Renal cortical epithelial cell (primary cell): ENCODE measurements at places on chromosomes 6 and 20. TPM values are rescaled to one million over a fixed set of nuclear protein-coding genes. Genes with fewer than 3 reads are reported as not detected.

EDN1 gene
- total RNA-seq: 77.8 and 82.5 TPM in 2 replicates

CTAGE9 gene
- not detected in 2 replicates for total RNA-seq

SNX9 gene
- total RNA-seq: 45.7 and 56.8 TPM in 2 replicates

DLK2 gene
- total RNA-seq: 1.3 TPM in 1 of 2 replicates, not detected in the other

SLC24A3 gene
- total RNA-seq: under 0.01 and 0.10 TPM in 2 replicates

MYH7B gene
- 0.05 TPM in 1 of 2 replicates, not detected in the other for total RNA-seq

TMEM74B gene
- total RNA-seq: 0.17 and 0.45 TPM in 2 replicates

GDAP1L1 gene
- not detected in 2 replicates for total RNA-seq

SPAG4 gene
- total RNA-seq: 13.8 and 37.0 TPM in 2 replicates

CTCFL gene
- total RNA-seq: not detected in 2 replicates

C20orf202 gene
- total RNA-seq: 0.10 TPM in 1 of 2 replicates, not detected in the other

GRCh38 chr20:7687065-7687464 lies 253.2 kb downstream of the HAO1 start:
- DNase-seq: no peak

DNA sequence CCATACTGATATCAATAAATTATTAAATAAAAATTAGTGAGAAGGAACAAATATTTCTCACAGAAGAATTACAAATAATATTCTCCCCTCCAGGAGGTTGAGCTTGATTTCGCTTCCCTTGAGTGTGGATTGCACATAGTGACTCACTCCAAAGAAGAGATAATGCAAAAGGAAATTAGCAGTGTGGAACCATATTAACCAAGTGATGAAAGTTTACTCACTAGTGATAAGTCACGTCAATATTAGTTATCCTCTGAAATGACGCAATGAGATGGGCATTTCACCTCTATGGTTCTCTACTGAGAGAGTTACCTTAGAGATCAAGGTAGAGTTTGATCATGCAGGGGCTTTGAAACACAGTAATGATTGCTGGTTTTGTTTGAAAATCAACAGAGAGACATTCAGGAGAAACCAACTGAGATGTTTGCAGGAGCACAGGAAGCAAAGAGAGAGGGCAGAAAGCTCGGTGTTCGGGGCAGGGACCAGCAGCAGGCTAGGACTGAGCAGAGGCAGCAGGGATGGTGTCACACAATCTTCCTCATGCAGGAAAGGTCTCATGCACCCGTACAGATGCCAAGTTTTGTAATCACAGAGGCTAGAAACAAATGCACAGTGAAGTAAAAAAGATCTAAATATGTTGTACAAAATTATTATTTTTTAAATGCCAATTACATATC lies 634.5 kb downstream of the QKI start:
- peak; percentile 33 for DNase-seq

GRCh38 chr6:43827898-43828297 lies 57.9 kb downstream of the VEGFA start:
- DNase-seq: no peak

DNA sequence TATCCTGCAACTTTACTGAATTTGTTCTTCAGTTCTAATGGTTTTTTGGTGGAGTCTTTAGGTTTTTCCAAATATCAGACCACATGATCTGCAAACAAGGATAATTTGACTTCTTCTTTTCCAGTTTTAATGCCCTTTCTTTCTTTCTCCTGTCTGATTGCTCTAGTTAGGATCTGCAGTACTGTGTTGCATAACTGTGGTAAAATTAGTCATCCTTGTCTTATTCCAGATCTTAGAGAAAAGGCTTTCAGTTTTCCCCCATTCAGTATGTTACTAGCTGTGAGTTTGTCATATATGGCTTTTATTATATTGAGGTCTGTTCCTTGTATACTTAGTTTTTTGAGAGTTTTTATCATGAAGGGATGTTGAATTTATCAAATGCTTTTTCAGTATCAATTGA lies 4.3 kb downstream of the MICA start:
- DNase-seq: peak; percentile 62

GRCh38 chr6:722077-722524 lies 29.2 kb upstream of the EXOC2 start:
- DNase-seq: peak; percentile 45

DNA sequence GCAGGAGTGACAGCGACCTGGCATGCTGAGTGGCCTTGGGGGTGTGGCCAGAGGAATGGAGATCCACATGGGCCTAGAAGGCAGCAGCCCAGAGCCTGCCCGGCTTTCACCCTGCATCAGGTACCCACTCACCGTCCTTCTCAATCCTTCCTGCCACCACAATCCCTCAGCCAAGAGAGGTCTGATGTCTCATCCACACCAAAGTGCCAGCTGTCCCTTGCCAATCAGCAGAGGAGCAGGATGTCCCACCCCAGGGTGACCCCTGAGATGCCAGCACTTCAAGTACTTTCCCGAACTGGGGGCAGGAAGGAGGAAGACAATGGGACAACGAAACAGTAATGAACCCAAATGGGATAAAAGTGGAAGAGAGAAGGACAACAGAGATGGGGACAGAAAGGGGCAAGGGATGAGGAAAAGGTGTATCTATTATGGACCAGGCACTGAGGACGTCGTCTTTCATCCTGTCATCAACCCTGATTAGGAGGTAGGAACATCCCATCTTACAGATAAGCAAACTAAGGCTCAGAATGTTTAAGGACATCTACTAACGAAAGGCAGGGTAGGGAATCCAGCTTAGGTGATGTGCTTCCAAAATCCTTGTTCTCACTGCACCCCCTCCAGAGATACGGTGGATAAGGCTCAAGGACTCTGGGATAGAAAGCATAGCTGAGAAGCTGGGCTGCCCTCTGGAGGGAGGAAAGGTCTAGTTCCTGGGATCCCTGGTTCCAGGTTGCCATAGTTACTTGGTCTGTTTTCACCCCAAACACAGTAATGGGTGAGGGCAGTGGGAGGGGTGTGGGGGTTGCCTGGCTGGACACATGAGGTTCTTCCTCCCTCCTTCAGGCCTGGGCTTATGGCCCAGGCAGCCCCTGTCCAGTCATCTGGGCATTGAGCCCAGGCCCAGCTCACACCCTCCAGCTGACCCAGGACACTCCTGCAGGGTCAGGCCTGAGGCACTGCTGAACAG lies 4.5 kb upstream of the TNXB start:
- peak; percentile 87 for DNase-seq

DNA sequence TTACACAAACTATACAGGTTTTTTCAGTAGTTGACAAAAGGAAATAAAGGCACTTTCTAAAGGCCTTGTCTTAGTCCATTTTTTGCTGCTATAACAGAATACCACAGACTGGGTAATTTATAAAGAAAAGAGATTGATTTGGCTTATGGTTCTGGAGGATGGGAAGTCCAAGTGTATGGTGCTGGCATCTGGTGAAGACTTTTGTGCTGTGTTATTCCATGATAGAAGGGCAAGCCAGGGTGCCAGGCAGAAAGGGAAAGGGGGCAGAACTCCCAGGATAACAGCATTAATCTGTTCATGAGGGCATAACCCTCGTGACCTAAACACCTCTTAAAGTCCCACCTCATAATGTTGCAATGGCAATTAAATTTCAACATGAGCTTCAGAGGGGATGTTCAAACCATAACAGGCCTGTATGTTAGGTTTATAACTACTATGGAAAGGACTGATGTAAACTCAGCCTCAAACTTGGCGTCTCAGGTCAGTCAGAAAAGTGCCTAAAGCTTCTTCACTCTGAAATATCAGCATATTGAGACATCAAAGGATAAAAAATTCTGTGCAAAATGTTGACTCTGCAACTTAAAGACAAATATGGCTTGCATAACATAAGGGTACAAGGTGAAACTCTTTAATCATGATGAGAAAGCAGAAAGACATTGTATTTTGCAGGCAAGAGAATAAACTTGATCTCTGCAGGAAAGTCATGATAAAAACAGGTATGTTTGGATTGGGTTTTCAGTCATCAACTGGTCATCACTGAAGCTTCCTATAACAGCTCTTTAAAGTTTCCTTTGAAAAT lies 42.8 kb downstream of the RNF217 start:
- no peak for DNase-seq

- no peak for DNase-seq
Measured at GRCh38 chr20:444862-445426, 17.4 kb downstream of the TBC1D20 start.

DNA sequence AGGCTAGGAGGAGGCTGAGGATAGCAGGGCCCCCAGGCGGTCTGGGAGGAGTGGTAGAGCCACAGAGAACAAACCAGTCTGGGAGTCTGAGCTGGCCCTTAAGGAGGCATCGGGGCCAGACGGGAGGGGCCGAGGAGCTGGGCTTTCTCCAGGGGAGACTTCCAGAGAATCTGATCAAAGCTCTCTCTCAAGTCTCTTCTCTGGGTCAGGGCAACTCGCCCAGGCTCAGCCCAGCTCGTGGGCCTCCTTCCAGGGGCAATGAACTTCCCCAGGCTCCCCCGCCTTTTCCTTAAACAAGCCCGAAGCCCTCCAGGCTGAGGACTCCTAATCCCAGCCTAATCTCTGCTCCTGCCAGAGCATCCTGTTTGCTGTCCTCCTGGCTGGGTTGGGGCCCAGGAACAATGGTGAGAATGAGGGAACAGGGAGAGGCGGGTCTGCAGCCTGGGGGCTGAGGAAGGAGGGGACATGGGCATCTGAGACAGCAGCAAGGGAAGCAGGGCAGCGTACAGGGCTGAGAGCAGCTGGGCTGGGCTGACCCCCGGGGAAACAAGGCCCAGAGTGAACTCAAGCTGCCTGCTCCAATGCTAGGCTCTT lies 173.6 kb downstream of the ANKRD60 start:
- no peak for DNase-seq

DNA sequence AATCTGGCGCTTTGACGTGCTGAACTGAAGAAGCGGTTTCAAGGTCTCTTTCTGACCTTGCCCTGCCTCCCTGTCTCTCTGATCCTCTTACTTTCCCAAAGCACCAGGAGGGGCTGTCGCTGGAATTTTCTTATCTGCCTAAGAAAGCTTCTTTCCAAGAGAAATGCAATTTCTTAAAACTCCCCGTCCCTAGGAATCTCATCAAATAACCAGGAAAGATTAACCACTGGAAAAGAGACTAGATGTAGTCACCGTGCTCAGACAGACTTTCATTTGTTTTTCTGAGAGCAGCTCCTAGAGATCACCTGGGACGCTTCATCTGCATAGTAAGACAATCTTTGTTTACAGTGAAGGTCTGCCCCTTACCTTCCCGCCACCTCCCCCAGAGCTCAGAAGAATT lies 38.6 kb downstream of the PDYN start:
- DNase-seq: no peak

DNA sequence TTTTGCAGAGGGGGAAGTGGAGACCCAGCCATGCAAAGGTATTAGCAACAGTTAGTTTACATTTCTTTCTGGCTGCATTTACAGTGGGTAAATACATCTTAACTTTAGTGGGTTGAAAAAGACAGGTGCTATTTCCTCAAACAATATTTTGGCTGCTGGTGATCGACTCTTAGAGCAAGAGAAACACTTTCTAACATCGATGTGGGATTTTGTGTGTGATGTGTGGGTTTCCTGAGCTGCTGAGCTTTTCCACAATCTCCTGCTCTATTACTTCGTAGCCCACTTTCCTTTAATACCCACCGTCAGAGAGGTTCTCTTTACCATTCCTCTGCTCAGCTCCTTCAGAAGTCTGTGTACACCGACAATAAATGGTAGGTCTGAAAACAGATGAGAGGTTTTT lies 339.0 kb downstream of the NRN1 start:
- no peak for DNase-seq

DNA sequence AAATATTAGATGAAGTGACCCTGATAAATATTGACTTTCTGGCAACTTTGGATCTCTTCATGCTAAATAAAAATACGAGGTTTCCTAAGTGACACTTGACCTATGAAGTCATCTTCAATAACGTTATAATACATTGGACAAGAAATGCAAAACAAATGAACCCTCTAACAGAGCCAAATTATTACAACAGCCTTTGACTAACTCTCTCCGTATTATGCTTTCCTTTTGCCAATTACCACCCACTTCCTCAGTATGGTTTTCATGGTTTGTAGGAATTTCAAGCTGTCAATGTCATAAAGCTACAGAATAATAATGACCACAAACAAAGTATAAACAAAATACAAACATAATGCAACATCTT lies 210.5 kb downstream of the MOXD1 start:
- DNase-seq: no peak

GRCh38 chr6:105174512-105174911 lies 5.3 kb downstream of the POPDC3 start:
- DNase-seq: no peak

- no peak for DNase-seq
Measured at GRCh38 chr6:167245591-167245990, 45.5 kb upstream of the UNC93A start.

DNA sequence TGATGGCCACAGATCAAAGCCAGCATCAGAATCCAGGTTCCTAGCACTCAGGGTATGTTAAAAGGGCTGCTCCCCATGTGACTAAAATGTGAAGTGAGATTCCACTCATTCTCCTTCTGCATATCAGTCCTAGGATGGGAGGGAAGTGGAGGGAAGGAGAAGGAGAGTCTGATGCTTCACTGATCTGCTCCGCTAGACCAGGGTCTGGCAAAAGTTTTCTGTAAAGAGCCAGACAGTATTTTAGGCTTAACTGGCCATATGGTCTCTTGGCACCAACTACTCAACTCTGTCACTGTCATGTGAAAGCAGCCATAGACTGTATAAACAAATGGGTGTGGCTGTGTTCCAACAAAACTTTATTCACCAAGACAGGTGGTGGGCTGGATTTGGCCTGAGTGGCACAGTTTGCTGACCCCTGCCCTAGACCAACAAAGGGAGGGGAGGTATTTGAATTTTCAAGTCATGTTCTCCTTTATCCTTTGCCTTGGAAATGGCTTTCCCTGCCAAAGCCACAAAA lies 22.6 kb downstream of the GHRH start:
- no peak for DNase-seq

DNA sequence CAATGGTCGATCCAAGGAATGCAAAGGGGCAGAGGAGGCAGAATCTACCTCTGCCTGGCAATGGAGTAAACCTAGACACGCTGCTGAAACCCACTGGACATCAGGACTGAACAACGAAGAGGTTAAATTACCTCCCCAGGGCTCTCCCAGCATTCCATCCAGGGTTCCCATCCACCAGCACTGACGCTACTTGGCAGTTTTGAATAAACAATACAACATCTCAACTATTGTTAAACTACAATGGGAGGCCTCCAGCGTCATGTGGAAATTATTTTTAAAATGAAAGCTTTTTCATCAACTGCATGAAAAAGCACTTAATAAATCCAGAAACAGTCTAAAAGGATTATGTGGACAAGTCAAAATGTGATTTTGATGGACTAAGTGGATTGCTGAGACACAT lies 96.8 kb upstream of the NHSL1 start:
- DNase-seq: no peak

DNA sequence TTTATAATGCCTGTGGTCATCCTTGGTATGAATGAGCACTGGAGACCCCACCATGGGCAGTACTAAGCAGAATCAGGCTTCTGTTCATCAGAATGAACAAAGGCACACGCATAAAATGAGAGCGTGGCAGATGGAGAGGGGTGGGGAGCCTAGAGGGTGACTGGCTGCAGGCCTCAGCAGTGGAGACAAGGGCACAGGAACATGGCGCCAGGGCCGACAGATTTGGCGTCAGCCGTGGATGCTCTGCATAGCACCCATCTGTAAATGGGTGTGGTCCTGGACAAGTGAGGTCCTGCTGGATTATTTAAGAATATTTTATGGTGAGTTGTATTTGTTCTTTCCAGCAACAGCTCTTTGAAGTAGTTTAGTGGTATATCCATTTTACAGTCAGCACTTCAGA lies 33.1 kb downstream of the E2F3 start:
- DNase-seq: no peak
